ENCODE measurements at places on chromosomes 2 and 18.

DNA sequence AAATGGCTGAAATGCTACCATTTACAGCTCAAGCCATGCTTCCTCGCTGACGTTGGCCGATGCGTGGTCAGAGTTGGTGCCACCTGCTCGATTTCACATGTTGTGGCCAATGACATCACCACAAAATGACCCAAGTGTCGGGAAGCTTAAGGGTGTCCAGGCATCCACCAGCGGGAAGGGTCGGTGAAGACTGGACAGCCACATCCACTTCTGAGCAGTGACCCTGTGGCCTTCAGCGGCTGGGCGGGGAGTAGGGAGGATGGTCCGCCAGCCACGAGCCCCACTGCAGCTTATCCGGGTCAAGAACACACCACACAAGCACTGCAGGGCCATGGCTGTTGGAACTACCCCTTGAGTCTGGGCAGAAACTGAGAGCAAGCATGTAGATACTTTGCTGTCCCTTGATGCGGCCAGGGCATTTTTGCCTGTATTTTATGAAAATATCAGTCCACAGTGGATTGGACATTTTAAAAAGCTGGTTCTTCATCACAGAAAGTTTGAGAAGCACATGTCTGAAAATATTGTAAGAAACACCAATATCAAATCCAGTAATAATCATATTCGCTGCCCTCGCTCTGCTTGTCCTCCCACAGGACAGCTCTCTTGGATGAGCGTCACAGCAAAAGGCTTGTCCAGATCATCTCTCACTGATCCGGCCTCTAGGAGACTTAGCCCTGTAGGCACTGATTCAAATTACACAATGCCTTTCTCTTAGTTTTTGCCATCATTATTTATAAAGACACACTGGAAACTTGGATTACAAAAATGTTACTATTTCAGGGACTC, 174.0 kb downstream of the TWIST2 start:
- peak; percentile 8 for DNase-seq

DNA sequence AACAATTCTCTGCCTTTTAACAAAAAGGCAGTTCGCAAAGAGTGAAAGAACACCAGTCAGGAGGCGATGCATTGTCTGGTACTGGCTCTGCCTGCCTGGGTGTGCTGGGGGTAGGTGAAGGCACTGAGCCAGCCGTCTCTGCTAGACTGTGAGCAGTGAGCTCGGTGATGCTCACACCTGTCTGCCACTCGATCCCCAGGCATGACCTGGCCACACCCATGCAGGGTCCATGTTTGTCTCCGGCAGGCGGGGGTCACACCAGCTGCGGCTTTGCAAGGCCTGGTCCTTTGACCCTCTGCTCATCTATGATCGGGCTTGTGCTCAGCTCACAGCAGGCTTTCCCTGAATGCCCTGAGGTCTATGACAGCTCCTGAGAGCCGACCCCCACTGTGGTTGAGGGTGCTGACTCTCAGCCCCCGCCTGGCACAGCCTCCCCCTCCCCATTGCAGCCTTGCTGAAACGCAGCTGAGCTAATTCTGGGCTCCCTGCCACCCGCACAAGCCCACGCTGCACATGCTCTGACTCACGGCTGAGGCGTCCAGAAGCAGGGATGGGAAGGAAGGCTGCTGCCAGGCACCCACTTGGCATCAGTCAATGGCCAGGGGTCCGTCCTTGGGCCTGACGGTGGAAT, 23.7 kb downstream of the CRACDL start:
- DNase-seq, result peak; percentile 72

GRCh38 chr18:48279312-48279711, 129.9 kb downstream of the ZBTB7C start:
- no peak for DNase-seq

DNA sequence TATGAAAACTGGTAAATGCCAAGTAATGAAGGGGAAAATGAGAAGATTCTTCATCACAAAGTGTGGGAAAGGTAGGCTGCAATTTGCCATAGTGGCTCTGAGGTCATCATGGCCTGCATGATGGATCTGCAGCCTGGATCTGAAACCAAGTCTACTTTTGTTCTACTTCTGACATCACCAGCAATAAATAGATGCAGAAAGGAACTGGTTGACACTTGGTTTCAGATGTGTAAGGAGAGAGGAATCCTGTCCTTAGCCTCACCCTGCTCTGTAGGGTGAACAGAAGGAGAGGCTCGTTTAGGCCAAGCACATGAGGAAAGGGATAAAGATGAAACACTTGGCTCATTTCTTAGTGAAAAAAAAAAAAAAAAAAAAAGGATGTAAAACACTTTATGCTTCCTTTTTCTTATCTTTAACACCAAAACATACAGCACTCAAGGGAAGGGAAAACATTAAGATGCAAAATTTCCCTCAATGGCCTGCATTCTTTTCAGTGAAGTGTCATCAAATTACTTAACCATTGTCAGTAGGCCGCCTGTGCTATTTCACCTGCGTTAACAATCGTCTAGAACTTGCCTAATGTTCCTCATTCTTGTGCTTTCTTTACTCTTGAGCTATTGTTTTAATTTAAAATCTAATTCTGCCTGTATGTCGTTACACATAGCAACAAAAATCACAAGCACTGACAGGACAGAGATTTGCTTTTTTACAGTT, 3.9 kb downstream of the NEB start:
- DNase-seq, result no peak

DNA sequence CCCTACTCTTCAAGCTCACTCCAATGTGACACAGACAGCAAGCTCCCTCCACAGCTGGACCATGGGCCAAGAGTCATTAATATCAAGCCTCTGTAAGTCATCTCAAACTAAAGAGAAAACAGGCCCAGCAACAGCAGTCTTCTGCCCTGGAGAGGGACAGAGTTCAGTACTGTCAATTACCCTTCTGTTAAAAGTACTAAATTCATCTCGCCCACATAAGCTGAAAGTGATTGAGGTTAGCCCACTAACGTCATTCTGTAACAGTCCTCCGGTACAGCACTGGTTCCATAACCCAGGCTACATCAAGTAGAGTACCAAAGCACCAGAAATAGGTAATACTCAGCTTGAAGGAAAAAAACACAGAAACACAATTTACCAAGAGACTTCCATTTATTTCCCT, 25.9 kb downstream of the THADA start:
- no peak for DNase-seq

DNA sequence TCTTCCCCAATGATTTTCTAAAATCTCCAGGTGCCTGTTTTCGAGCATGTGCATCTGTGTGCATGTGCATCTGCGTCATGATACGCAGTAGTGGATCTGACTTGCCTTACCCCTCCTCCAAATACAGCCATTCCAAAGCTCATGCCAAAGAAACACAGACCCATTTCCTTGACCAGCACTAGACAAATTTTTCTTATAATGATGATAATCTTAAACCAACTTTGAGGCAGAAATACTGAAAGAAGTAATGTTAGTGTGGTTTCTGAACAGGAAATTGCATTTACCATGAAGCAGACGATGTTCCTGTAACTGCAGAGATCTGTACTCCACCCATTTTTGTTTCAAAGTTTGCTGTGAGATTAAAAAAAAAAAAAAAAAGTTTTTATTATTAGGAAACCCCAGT, 25.6 kb downstream of the CYTIP start:
- DNase-seq, result no peak

DNA sequence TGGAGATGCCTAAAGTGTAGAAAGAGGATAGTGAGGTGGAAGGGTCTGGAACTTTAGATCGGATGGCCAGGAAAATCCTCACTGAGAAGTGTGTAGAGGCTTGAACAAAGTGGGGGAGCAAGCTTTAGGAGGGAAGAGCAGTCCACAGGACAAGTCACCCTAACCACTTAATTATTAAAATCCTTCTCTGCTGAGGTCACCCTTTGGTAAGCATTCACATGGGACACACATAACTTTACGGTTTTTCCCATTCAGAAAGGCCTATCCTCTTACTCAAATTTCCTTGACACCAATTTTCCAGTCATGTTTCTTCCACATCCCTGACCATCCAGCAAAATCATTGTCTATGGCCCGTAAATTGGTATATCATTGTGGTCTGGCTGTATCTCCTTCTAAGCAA, 31.0 kb upstream of the ZEB2 start:
- DNase-seq, result no peak

DNA sequence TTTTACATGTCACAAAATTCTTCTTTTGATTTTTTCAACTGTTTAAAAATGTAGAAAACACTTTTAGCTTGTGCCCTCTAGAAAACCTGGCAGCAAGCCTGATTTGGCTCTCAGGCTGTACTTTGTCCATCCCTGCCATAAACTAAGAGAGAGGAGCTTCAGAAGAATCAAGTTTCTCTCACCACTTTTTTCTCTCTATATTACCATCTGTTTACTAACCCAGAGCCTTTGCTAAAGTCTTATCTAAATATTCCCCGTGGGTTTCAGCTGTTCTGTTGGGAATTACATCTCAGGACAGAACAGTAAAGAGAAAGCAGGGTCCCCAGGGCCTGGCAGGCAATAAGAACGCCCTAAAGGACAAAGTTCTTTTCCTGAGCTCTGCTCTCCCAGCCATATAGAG, 409.1 kb upstream of the CRIM1 start:
- no peak for DNase-seq

DNA sequence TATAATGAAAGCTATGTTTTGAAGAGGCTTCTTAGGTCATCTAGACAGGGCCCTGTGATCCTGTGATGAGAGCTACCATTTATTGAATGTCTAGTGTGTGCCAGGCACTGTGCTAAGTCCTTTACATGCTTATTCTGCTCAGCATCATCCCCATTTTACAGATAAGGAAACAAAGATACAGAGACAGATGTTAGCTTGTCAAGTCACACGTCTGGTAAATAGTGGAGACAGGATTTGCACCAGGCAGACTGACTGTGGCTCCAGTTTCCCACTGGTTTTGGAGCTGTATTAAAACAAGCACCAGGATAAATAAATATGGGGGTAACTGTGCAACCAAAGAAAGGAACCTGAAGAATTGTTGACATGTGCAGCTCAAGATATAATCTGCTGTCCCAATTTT, 19.2 kb upstream of the EML6 start:
- DNase-seq, result no peak

DNA sequence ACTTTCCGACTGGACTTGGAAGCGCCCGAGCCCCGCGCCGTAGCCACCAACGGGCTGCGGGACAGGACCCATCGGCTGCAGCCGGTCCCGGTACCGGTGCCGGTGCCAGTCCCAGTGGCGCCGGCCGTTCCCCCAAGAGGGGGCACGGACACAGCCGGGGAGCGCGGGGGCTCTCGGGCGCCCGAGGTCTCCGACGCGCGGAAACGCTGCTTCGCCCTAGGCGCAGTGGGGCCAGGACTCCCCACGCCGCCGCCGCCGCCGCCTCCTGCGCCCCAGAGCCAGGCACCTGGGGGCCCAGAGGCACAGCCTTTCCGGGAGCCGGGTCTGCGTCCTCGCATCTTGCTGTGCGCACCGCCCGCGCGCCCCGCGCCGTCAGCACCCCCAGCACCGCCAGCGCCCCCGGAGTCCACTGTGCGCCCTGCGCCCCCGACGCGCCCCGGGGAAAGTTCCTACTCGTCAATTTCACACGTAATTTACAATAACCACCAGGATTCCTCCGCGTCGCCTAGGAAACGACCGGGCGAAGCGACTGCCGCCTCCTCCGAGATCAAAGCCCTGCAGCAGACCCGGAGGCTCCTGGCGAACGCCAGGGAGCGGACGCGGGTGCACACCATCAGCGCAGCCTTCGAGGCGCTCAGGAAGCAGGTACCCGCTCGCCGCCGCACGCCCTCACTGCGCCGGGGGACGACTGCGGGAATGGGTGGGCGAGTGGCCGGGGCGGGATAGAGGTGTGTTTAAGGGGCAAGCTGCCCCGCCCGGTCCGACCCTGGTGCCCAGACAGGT, 713 bp downstream of the ATOH8 start:
- DNase-seq, result no peak

DNA sequence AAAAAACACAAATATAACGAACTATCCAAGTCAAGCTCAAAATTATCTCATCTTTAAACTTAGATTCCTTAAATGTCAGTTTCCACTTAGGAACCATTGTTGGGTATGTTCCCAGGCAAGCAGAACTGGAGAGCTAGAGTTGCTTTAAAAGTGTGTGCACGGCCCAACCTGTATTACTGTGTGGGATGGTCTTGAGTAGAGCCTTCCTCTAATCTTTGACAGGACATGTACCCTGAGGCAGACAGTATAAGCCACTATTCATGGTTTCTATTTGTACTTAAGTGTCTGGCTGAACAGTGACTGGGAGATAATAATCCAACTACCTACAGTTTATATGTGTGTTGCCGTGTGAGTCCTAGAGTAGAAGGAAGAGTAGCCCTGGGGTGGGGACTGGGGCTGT, 239.7 kb downstream of the GPD2 start:
- DNase-seq, result no peak

DNA sequence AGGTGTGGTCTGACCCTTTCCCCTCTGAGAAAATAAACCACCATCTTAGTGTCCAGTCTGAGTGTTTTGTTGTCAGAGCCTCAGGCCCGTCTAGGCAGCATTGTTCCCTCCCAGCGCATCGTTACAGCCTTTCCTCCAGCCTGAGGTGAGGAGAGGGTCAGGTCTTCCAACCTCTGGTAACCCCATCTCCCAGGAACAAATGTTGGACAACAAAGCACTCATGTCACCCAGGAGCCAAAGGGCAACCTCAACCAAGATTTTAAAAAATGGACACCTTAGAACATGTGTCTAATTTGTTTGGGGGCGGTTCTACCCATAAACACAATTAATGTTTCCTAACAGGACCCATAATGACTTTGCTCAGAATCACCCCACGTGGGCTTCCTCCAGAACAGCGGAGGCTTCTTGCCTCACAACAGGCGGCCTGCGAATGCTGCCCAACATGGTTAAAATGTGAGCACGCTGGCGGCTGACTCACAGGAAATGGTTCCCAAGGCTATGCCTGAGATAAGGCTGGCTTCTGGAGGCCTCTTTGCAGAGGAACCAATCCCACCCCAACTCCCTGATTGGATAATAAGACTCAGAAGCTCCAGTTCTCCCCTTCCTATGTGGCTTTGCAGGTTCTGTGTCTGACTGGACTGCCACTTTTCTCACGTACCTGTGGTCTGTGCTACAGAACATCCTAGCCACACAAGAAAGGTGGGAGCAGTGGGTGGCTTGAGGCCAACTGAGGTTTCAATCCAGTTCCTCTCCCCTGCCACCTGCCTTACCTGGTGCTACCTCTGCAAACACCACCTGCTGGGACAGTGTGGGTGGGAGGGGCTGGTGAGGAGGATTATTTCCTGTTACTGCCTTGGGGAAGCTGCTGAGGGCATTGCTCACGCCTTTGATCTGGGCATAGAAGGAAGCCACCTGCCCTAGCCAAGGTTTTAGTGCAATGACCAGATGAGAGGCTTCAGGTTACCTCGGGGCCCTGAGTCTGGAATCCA, 108.8 kb downstream of the B3GNT2 start:
- peak; percentile 33 for DNase-seq

DNA sequence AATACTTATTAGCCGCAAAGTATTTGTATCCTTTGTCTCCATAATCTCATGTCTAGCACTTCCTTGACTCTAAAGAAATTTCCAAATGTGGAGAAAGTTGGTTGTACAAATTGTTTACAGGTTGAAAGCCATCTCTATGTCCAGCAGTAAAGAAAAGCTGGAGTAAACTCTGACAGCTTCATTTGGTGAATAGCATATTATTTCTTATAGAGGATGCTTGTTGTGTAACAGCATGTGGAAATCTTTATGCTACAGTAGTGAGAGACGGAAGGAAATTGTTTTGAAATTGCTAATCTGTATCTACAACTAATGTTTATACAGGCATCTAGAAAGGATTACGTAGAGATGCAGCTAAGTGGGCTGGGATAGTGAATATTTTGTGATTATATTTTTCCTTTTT, 78.5 kb downstream of the UGGT1 start:
- DNase-seq, result no peak

GRCh38 chr2:181546086-181546485, 88.9 kb downstream of the ITGA4 start:
- DNase-seq, result no peak
